ENCODE measurements at places on chromosomes 3 and 15.

- no peak for DNase-seq
Measured at GRCh38 chr3:194224471-194225417, 88.8 kb downstream of the HES1 start.

DNA sequence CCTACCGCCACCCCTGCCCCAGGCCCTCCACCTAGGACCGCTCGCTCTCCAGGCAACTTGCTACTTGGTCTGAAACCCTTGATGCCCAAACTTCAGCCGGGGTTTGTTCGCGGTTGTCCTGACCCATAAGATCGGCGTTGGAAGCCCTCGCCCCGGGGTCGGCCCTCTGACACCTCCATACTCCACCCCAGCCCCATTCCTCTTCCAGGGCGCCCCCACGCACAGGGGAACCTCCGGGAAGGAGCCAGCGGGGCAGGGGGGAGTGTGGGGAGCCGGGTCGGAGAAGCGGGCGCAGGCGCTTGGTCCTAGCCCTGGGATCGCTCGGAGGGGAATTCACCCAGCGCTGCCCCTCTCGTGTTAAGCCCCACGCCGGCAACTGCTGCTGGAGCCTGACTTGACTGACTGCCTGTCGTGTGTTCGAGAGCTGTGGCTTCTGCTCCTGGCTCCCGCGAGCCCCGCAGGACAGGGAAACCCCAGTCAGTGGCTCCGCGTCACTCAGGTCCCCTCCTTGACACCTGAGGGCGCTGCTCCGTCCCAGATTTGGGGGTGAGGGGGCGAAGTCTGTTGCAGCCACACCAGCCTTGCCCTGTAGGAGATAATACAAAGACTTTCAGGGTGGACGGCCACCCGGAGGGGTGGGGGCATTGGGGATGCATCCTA lies 675 bp downstream of the RYR3 start:
- no peak for DNase-seq

GRCh38 chr15:79849789-79850188 lies 47.0 kb downstream of the MTHFS start:
- peak; percentile 2 for DNase-seq

DNA sequence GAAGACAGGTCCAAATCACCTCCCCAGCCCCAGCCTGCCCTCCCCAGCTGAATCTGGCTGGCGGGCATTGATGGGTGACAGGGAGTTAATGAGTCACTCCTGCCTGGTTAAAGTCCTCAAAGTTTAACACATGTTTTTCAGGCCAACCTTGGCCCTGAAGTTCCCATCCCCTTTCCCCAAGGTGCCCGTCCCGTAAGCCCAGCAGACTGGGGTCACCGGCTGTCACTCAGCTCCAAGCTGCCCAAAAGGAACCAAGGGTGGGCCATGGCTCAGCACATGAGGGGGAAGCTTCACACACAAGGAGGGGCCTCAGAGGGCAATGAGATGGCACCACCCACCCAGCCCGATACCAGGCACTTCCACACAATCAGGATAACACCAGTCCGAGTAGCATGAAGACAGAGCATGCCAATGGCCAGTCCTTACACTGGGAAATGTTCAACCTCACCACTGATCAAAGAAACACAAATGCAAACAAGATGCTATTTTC lies 10.2 kb upstream of the KLF15 start:
- DNase-seq: no peak

DNA sequence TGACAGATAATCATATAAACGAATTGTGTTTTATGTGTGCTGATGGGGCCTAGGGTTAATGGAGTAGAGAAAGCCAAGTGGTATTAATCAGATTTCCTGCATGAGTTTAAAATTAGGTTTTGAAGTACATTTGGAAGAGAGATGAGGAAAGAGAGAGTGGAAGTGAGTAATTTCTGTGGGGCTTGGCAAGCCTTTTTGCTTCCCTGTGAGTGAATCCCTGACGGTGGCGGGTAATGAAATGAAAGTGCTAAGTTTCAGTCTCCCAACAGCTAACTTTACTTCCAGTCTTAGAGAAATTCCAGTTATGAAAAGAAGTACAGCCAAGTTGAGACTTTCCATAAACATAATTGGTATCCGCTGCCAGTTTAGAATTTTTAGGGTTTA lies 139.4 kb downstream of the BBX start:
- no peak for DNase-seq

DNA sequence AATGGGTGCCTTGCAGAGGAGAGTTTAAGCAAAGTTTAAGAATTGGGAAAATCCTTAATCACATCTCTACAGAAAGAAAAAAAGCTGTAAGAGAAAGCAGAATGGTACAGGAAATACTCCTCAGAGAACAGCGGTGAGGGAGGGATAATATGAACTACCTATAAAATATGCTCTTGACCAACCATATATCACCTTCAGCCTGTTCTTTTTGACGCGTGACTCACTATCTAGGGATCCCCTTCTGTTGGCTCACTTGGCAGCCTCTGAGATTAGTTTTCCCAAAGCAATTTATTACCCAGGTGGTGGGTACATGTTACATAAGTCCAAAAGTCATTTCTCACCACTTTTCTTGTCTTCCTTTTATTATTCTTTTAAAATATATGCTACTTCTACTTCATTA lies 97.7 kb downstream of the CNTN6 start:
- no peak for DNase-seq

DNA sequence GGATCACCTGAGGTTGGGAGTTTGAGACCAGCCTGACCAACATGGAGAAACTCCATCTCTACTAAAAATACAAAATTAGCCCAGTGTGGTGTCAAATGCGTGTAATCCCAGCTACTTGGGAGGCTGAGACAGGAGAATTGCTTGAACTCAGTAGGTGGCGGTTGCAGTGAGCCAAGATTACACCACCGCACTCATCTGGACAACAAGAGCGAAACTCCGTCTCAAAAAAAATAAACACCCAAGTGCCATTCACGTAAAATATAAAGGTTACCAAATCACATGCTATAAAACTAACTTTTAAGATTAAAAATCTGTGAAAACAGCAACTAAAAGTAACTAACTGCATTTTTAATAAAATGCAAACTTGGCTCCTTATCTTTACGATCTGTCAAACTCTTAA lies 8.9 kb downstream of the TRIM59 start:
- DNase-seq: no peak

DNA sequence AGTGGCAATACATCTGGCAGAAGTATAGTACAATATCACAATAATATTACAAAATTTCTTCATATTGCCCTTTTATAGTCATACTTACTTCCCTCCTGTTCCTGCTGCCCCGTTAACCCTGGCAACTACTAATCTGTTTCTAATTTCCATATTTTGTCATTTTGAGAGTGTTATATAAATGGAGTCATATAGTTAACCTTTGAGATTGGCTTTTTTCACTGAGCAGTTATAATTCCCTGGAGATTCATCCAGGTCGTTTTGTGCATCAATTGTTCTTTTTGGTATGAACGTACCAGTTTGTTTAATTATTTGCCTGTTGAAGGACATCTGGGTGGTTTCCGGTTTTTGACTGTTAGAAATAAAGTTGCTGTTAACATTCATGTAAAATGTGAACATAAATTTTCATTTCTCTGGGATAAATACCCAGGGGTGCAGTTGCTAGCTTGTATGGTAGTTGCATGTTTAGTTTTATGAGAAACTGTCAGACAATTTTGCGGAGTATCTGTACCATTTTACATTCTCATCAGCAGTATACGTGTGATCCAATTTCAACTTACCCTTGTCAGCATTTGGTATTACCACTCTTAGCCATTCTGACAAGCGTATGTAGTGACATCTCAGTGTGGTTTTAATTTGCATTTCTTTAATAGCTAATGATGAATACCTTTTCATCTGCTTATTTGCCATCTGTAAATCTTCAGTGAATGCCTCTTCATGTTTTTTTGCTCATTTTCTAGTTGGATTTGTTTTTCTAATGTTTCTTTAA lies 32.2 kb upstream of the IL20RB start:
- DNase-seq: no peak

GRCh38 chr3:191901741-191902140 lies 440.8 kb downstream of the PYDC2 start:
- DNase-seq: no peak

- DNase-seq: no peak
Measured at GRCh38 chr3:31946484-31947081, 34.5 kb downstream of the OSBPL10 start.

DNA sequence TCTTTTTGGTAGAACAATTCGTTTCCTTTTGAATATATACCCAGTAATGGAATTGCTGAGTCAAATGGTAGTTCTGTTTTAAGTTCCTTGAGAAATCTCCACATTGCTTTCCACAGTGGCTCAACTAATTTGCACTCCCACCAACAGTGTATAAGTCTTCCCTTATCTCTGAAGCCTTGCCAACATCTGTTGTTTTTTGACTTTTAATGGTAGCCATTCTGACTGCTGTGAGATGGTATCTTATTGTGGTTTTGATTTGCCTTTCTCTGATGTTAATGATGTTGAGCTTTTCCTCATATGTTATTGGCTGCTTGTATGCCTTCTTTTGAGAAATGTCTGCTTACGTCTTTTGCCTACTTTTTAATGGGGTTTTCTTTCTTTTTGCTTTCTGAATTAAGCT lies 270.6 kb upstream of the MEIS2 start:
- no peak for DNase-seq

- DNase-seq: no peak
Measured at GRCh38 chr15:60381148-60381788, 16.5 kb downstream of the ANXA2 start.

- peak; percentile 75 for DNase-seq
Measured at GRCh38 chr3:172107403-172107802, 68.0 kb downstream of the FNDC3B start.

DNA sequence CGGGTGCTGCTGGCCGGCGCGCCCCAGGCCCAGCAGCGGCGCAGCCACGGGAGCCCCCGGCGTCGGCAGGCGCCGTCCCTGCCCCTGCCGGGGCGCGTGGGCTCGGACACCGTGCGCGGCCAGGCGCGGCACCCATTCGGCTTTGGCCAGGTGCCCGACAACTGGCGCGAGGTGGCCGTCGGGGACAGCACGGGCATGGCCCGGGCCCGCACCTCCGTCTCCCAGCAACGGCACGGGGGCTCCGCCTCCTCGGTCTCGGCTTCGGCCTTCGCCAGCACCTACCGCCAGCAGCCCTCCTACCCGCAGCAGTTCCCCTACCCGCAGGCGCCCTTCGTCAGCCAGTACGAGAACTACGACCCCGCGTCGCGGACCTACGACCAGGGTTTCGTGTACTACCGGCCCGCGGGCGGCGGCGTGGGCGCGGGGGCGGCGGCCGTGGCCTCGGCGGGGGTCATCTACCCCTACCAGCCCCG lies 777 bp downstream of the LOXL1 start:
- DNase-seq: peak; percentile 20

DNA sequence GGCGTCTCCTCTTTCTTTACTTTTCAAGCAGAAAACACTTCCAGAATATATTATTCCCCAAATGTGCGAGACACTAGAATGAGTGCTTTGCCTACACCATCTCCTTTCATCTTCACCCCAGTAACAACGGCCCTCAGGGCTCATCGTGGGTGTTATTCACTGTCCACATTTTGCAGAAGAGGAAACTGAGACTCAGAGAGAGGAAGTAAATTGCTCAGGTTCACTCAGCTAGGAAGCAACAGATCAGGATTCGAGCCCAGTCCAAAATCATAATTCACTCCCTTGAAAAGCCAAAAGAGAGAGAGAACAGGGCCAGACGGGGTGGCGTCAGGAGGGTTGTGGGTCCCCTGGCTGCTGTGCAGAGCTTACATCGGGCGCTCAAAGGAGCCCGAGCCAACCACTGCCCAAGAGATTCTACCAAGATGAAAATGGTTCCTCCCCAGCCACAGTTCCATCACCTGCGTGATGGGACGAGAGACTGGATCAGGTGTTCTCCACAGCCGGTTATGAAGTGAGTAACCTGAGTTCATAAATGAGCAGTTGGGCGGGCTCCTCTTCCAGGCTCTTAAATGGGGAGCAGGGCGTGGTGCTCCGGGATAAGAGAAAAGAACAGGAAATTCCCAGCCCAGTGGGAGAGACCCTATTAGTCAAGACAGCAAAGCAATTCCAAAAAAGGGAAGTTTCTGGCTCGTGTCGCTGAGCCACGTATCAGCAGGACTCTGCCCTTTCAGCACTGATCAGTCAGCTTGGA lies 48.6 kb upstream of the FLNB start:
- no peak for DNase-seq

DNA sequence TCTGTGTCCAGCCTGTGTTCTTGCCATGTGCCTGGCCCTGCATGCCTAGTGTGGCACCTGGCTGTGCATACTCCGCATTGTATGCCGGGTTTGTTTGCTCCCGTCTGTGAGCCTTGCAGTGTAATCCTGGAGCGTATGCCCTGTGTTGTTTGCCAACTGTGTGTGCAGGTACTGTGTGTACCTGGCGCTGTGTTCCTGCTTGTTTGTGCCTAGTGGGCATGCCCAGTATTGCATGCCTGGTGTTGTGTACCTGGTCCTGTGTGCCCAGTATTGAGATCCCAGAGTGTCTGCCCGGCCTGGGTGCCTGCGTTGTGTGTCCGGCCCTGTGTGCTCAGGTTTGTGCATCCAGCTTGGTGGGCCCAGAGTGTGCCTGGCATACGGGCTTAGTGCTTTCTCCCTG lies 54.5 kb upstream of the CHRNA7 start:
- DNase-seq: no peak

DNA sequence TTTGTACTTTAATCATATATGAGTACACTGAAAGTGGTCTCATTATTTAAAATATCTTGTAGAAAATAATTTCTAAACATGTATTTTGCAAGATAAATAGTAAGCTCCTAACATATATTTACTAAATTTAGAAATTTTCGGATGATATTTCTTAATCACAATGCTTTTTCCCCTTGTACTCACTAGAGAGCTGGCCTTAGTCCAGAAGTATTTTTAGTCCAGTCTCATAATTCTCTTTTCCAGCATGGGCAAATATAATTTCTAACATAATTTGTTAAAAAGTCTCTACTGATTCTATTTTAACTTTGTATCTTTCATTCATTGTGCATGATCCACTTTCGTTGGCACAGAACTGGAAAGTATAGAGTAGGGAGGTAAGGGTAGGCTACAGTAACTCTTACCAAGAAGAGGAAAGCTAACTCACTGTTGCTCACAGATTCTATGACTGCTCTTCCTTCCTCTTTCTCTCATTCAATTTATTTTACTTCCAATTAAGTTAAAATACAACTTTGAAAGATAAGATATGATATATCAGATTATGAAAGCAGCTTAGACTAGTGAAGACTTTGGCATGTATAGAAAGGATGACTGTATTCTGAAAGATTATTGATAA lies 39.3 kb downstream of the FGF7 start:
- DNase-seq: no peak

DNA sequence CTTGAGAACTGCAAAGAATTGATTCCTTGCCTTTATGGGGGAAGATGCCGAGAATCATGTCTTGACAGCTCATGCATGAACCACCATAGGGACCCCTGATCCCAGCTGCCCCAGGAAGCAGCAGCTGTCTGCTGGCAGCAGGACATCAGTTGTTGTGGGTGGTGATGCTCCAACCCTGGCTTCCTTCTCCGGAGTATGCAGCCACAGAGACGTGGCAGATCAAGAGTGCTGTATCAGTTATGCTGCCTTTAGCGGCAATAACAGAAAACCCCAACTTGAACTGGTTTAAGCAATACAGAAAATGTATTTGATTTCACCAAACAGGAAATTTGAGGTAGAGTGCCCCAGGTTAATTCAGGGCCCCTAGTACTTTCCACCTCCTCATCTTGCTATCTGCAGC lies 92.2 kb upstream of the TNFAIP8L3 start:
- no peak for DNase-seq

- no peak for DNase-seq
Measured at GRCh38 chr3:190017521-190018288, 103.0 kb downstream of the P3H2 start.

Measured in CD4-positive, alpha-beta T cell treated with Interleukin-15 for 4 hours (primary cell).